Activated T-cell treated with anti-CD3 and anti-CD28 coated beads for 1 hour (primary cell): ENCODE measurements at places on chromosomes 2 and 18.

- no peak for DNase-seq
Observed at GRCh38 chr2:4964579-4964978, 727.6 kb upstream of the SOX11 start.

- no peak for DNase-seq
Observed at GRCh38 chr2:204143216-204144014, 206.9 kb downstream of the ICOS start.

DNA sequence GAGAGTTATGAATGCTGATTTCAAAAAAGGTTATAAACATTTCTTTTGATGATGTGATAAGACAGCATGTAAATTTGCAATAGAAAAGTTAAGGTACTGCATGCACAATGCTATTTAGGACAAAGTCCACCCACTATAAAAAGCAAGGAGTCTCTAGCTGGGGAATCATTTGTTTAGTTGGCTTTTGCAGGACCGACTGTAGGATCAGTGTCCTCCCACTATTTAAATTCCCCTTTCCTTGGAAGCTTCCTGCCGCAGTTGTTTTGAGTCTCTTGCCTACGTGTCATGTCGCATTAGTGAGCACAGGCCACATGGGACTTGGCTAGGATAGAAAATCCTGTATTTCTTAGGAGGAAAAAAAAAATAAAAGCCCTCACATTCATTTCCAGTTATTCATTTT, 13.1 kb downstream of the QPCT start:
- no peak for DNase-seq

GRCh38 chr2:235142601-235143000, 190.8 kb downstream of the SH3BP4 start:
- no peak for DNase-seq

GRCh38 chr2:75021672-75022071, 63.2 kb downstream of the POLE4 start:
- DNase-seq: no peak

GRCh38 chr2:195594919-195595694, 61.9 kb upstream of the SLC39A10 start:
- no peak for DNase-seq

DNA sequence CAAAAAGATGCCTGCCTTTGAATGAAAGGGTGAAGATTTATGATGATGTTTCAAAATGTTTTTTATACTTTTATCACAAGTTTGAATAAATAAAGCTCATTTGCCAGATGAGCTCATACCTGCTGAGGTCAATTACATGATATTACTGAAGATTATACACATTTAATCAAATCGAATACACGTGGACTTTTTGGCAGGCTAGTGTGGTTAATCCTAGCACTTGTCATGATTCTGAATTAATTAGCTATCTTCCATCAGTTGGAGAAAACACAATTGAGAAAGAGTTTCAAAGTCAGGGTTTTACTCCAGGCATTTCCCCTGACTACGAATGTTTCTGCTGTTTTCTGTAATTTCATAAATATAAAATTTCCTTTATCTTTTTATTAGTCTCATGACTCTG, 54.4 kb downstream of the LRPPRC start:
- DNase-seq: no peak

GRCh38 chr2:153478289-153479261, at the start of gene RPRM:
TSS of gene RPRM (minus strand) at chr2:153478762. CDS start at chr2:153478565, 197 bp downstream.
- DNase-seq: peak; percentile 35

- DNase-seq: no peak
Observed at GRCh38 chr18:32048507-32049091, 30.0 kb downstream of the RNF125 start.

DNA sequence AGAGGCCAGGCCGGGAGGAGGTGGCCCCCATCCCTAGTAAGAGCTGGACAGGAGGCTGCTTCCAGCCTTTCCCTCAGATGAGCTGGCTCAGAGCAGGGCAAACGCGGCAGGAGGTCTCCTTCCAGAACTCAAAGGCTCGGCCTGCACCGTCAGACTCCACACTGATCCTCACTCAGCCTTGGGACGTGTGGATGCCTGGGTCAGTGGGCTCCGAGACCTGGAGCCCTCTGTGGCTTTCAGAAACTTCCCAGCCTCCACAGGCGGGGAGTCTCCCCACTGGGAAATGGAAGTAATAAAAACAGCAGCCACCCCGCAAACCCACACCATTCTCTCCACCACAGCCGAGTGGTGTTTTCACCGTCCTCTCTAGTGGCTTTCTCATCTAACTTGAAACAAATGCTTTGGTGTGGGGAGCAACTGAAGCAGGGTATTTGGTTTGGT, 54.3 kb downstream of the INPP5D start:
- no peak for DNase-seq

DNA sequence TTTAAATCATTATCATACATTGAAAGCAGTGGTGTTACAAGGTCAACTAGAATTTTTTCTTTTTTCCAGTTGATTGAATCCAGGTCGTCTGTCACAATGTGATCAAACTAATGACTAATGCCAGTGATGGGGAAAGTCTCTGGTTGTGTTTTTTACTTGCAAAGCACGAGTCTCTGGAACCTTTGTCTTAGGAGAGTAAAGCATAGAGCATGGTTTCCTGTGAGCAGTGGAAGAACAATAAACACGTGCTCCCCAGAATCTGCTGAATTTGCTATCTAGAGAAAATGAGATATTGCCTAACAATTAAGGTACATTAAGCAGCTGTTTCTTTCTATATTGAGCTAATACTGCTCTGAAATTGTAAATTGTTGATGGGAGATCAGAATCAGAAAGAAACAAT, 1332.4 kb upstream of the TMEFF2 start:
- no peak for DNase-seq

- DNase-seq: no peak
Observed at GRCh38 chr2:119011162-119011909, 69.3 kb downstream of the MARCO start.

GRCh38 chr2:85766229-85766628, 12.4 kb downstream of the ATOH8 start:
- no peak for DNase-seq
